ENCODE measurements at places on chromosomes 7 and 10. TPM values are rescaled to one million over a fixed set of nuclear protein-coding genes. Genes with fewer than 3 reads are reported as not detected.

GRCh38 chr7:22488643-22489462, 11.1 kb downstream of the STEAP1B start:
- DNase-seq = no peak

GRCh38 chr7:158126661-158127060, 461.0 kb downstream of the PTPRN2 start:
- peak; percentile 31 for DNase-seq

GRCh38 chr7:22921386-22922086, 92.4 kb downstream of the HYCC1 start:
- no peak for DNase-seq

DNA sequence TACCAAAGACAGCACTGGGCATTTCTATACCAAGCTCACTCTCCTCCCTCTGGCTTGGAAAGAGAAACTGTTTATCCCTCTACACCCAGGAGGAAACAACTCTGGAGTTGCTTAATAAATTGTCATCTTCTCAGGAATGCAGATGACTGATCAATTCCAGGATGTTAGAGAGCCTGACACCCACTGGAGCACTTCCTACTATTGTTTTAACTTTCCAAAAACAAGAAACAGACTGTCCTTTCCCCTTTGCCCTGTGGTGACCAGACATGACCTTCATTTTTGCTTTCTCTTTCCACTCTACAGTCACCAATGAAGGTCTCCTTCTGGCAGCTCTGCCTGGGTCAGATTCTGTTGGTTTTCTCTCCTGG, 19.6 kb downstream of the GIMAP4 start:
- DNase-seq = no peak

GRCh38 chr7:51242881-51243518, 73.6 kb downstream of the COBL start:
- DNase-seq = no peak

DNA sequence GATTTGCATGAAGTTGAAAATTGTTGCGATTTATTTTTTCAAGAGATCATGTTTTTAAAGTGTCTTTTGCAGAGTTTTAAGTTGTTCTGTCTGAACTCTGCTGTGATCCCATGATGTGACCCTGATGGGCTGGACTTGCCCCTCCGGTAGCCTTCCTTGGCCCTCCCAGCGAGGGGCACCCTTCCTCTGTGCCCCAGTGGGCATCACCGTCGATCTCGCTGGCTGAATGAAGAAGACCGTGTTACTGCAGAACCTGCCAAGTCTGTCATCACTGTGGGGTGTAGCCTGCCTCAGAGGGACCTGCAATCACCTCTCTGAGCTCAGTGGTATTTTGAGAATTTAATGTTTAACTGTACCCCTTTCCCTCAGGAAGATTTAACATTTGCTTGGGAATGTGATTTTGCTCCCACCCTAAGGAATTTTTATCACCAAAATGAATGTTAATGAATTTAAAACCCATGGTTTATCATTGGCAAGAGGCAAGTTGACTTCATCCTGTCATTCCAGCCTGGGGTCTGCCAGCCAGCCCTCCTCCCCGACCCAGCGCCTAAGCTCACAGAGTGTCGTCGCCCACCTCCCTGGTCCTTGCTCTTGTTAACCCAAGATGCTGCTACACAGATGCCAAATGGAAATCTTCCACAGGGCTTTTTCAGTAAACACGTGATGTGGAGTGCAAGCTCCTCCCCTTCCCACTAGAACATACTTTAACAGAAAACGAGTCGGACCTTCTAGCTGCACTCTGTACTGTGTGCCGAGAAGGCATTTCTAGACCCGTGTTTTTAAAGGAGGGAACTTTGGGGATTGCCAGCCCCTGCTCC, 115.4 kb downstream of the NT5C2 start:
- DNase-seq = no peak

DNA sequence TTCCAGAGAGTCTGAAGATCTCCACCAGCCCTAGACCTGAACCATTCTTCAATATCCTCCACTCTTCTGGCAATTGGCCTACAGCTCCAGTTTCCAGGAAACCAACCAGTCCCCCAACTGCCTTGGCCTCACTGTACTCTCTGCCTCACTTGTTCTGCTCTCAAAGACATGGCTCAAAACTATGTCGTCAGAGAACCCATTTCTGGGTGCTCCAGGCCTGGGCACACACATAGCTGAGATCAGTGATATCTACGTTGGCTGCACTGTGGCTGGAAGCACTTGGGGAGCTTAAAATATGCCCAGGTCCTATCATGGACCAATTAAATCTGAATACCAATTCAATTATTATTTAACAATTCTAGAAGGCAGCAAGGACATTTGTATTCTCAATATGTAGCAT, 93.1 kb downstream of the COBL start:
- DNase-seq = no peak

- no peak for DNase-seq
Measured at GRCh38 chr7:17390392-17390791, 91.9 kb downstream of the AHR start.

CYP26C1 gene
- total RNA-seq = not detected

VDAC2 gene
- 146 TPM for total RNA-seq

PPP1R3C gene
- total RNA-seq = 29.1 TPM

VENTX gene
- 2.6 TPM for total RNA-seq

ENTPD1 gene
- 62.5 TPM for total RNA-seq

CALML5 gene
- total RNA-seq = not detected

CYP3A4 gene
- total RNA-seq = not detected

CHAT gene
- not detected for total RNA-seq

IGFBP3 gene
- 147 TPM for total RNA-seq
